Fibroblast of villous mesenchyme (primary cell): ENCODE measurements at places on chromosomes 6 and 20. TPM values are rescaled to one million over a fixed set of nuclear protein-coding genes. Genes with fewer than 3 reads are reported as not detected.

TAGAP gene
- total RNA-seq, result not detected in 2 replicates

SLC44A4 gene
- total RNA-seq, result not detected in 2 replicates

CDK5RAP1 gene
- total RNA-seq, result 19.3 and 22.5 TPM in 2 replicates

TNFRSF6B gene
- total RNA-seq, result 31.5 and 44.5 TPM in 2 replicates

PTK6 gene
- total RNA-seq, result under 0.01 TPM in 2 replicates

C6orf58 gene
- not detected in 2 replicates for total RNA-seq

STX11 gene
- 0.97 and 2.2 TPM in 2 replicates for total RNA-seq

C6orf141 gene
- 0.43 and 1.6 TPM in 2 replicates for total RNA-seq

GGT7 gene
- total RNA-seq, result 9.3 and 9.5 TPM in 2 replicates

DLK2 gene
- total RNA-seq, result 0.64 and 1.7 TPM in 2 replicates

GHRH gene
- total RNA-seq, result not detected in 2 replicates

MRPS26 gene
- 26.8 and 31.6 TPM in 2 replicates for total RNA-seq

POPDC3 gene
- total RNA-seq, result 17.7 and 19.4 TPM in 2 replicates

NT5E gene
- total RNA-seq, result 345 and 593 TPM in 2 replicates

WFDC2 gene
- not detected in 2 replicates for total RNA-seq

BIRC7 gene
- 0.32 TPM in 1 of 2 replicates, not detected in the other for total RNA-seq

GTF2H4 gene
- total RNA-seq, result 9.3 and 14.7 TPM in 2 replicates

SLC22A3 gene
- total RNA-seq, result 1.3 and 10.0 TPM in 2 replicates

GRM1 gene
- total RNA-seq, result under 0.01 TPM in 1 of 2 replicates, not detected in the other

ARFRP1 gene
- total RNA-seq, result 24.2 and 30.3 TPM in 2 replicates

WFDC12 gene
- total RNA-seq, result not detected in 2 replicates

OPRL1 gene
- total RNA-seq, result 1.6 and 1.7 TPM in 2 replicates

TCP11 gene
- 0.32 TPM in 1 of 2 replicates, not detected in the other for total RNA-seq

SAPCD1 gene
- total RNA-seq, result 0.43 and 1.3 TPM in 2 replicates

RAB44 gene
- total RNA-seq, result under 0.01 TPM in 1 of 2 replicates, not detected in the other

PPP1R11 gene
- 23.7 and 33.2 TPM in 2 replicates for total RNA-seq

BPI gene
- total RNA-seq, result not detected in 2 replicates

MEI4 gene
- under 0.01 TPM in 1 of 2 replicates, not detected in the other for total RNA-seq

DCBLD1 gene
- total RNA-seq, result 39.0 and 69.1 TPM in 2 replicates

USP49 gene
- 2.3 and 3.0 TPM in 2 replicates for total RNA-seq

NRSN1 gene
- total RNA-seq, result not detected in 2 replicates

PARD6B gene
- 1.6 and 6.5 TPM in 2 replicates for total RNA-seq

ME1 gene
- total RNA-seq, result 28.7 and 39.7 TPM in 2 replicates
